Lower lobe of right lung (tissue), 2 donors: ENCODE measurements at places on chromosomes 11 and 22. TPM values are rescaled to one million over a fixed set of nuclear protein-coding genes. Genes with fewer than 3 reads are reported as not detected.

DNA sequence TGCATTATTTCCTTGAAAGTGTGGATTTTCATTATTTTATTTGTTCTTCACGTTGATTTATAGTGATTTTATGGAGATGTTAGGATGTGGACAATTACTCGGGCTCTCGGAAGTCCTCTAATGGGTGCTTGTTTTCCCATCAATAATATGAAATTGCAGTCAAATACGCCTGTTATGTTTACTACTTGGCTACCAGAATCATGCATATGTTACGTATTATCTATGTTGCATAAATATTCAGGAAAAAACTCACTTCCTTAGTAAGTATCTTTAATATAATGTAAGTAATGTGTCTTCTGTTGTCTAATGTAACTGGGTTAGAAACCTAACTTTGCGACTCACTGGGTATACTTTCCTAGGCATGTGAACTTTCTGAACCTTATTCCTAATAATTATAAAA is 823.4 kb upstream of the CHORDC1 start:
- H3K27me3 ChIP-seq, result no peaks in the 10 kb centered on the region
- no peak overlapping the region for H3K4me3 ChIP-seq
- no peaks in the 10 kb centered on the region for H3K36me3 ChIP-seq
- H3K4me1 ChIP-seq, result no peaks in the 10 kb centered on the region

GRCh38 chr11:83956119-83956697 is 670.0 kb upstream of the CCDC90B start:
- H3K4me1 ChIP-seq, result no peaks in the 10 kb centered on the region
- H3K27me3 ChIP-seq, result no peaks in the 10 kb centered on the region
- H3K27ac ChIP-seq, result no peak overlapping the region
- DNase-seq, result no peak
- no peaks in the 10 kb centered on the region for H3K36me3 ChIP-seq

APOA4 gene
- not detected for total RNA-seq

- DNase-seq, result no peak
- no peak overlapping the region for H3K27ac ChIP-seq
- H3K36me3 ChIP-seq, result peaks cover 84% of the 10 kb centered on the region
- peak overlapping the region; percentile 12 for H3K4me3 ChIP-seq
Observed at GRCh38 chr11:123057661-123058305, 4.2 kb downstream of the HSPA8 start.

GRCh38 chr11:126328444-126328843 is 24.6 kb downstream of the DCPS start:
- H3K4me1 ChIP-seq, result peaks cover 8% of the 10 kb centered on the region
- H3K27me3 ChIP-seq, result no peaks in the 10 kb centered on the region
- DNase-seq, result no peak
- peaks cover 25% of the 10 kb centered on the region for H3K36me3 ChIP-seq
- H3K4me3 ChIP-seq, result no peak overlapping the region
- no peak overlapping the region for H3K27ac ChIP-seq

GRCh38 chr11:116396331-116396730 is 376.5 kb downstream of the BUD13 start:
- no peak overlapping the region for H3K27ac ChIP-seq
- H3K36me3 ChIP-seq, result no peaks in the 10 kb centered on the region
- H3K27me3 ChIP-seq, result no peaks in the 10 kb centered on the region
- no peaks in the 10 kb centered on the region for H3K4me1 ChIP-seq
- no peak for DNase-seq
- no peak overlapping the region for H3K4me3 ChIP-seq
